Activated CD4-positive, alpha-beta memory T cell treated with anti-CD3 and anti-CD28 coated beads for 36 hours (primary cell): ENCODE measurements at places on chromosomes 12 and 14.

DNA sequence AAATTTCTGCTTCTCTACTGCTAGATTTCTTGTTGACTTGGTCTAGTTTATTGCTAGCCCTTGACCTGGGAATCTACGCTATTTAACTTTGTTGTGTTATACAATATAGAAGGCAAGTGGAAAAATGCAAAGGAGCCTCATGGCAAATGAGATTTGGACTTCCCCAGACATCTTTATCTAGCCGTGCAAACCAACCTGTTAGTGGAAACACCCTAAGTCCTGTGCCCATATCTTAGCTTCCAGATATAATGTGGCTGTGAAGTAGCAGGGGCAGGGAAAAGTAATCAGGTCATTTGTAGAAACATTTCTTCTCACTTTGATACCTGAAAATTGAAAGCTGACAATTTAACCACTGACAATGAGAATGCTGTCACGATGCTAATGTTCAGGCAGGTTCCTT is 90.7 kb upstream of the ATP2B1 start:
- DNase-seq: no peak

- peak; percentile 89 for DNase-seq
Observed at GRCh38 chr12:127559349-127560040, 707.5 kb upstream of the TMEM132C start.

- no peak for DNase-seq
Observed at GRCh38 chr12:49963976-49964815, 2.5 kb downstream of the AQP5 start.

- no peak for DNase-seq
Observed at GRCh38 chr14:61764342-61765122, 2.3 kb downstream of the SNAPC1 start.

DNA sequence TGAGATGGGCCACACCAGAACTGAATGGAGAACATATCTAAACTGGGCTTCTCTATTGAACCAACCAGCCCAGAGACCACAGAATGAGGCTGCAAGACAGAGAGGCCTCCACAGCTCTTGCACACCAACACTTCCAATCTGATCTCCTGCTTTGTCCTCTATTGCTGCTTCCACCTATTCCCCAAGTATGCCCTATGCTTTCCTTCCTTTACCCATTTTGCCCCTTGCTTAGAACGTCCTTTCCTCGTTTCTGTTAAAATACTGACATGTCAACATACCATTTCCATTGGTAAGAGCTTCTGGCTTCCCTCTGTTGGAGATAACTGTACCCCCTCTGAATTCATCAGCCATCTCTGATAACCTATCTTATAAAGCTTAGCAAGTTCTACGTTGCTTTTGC is 2.8 kb downstream of the SLC2A13 start:
- no peak for DNase-seq

GRCh38 chr12:8069582-8069981 is 3.4 kb upstream of the C3AR1 start:
- no peak for DNase-seq

- DNase-seq: peak; percentile 86
Observed at GRCh38 chr12:12008931-12009611, 61.7 kb upstream of the BCL2L14 start.

DNA sequence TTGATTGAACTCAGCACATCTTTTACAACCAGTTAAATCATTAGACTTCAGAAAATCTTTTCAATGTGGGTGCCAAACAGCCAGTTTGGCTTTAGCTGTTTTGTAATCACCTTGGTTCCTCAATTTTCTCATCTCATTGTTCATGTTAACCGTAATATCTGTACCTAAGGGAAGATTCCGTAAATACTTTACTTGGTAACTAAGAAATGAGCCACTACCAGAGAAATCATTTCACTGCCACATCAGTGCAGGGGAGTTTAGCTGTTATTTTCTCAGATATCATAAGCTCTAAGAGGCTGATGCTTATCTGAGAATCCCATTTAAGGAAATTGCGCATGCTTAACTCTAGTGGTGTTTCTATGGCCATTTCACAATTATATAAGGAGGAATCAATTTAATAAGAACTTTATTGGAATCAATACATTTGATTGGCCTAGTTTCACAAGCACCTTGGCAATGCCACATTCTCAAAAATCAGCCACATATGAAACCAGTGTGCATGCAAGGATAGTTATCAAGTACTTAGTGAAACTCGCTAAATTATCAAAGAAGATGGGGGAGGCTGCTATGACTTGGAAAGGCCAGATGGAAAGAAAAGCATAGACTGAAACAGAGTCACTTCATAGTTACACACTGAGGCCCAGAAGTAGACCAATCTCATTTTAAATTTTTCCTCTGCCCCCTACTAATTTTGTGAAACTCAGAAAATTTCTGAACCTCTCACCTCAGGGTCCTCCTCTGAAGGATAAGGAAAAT is 28.1 kb upstream of the IL22 start:
- DNase-seq: no peak

DNA sequence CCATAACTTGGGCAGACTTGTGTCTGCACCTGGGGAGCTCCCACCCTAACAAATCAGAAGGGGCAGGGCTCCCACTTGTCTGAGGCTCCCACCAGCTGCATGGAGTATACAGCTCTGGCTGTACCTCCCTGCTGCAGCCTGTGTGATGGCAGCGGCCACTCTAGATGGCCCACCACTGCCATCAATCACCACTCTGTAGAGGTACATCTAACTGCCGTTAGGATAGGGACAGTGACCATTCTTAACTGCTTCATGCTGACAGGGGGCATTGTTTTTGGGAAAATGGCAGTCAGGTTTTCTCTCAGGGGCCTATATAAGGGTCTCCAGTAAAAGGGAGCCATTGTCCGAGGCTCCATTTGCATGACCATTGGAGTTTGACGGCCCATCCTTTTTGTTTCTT is 42.2 kb downstream of the HSD17B6 start:
- DNase-seq: no peak
